ENCODE measurements at places on chromosomes 13 and 19. TPM values are rescaled to one million over a fixed set of nuclear protein-coding genes. Genes with fewer than 3 reads are reported as not detected.
A peak's percentile ranks its signal among the peaks of the same experiment; 100 is the strongest.

- no peak for DNase-seq
Measured at GRCh38 chr13:35140321-35140720, 198.3 kb downstream of the NBEA start.

ONECUT3 gene
- 0.42 TPM for total RNA-seq

DNA sequence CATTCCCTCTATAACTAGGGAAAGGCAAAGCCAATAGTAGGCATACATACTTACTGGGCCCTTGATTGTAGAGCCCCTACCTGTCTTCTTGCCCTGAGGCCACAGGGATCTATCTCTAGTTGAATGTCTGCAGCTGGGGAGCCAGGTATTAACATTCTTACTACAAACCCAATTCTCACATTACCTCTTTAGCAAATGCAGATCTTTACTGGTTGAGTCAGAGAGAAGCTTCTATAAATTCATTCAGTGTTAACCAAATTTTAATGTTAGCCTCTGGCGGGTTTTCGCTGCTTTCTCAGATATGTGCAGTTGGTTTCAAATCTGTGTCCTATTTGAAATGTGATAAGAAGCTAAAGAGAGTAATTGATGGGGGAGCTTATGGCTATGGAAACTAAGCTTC is 43.2 kb downstream of the SERTM1 start:
- no peak for DNase-seq

PPP1R13L gene
- total RNA-seq: 112 TPM

CYP2S1 gene
- 2.3 TPM for total RNA-seq

NCAN gene
- total RNA-seq: not detected

- peak; percentile 28 for DNase-seq
Measured at GRCh38 chr19:34480971-34481841, at the start of gene WTIP. WTIP (plus strand) TSS chr19:34481758; CDS start chr19:34481975, 217 bp downstream.

TRAPPC6A gene
- total RNA-seq: 8.3 TPM

OR4F17 gene
- not detected for total RNA-seq

Data from thoracic aorta (tissue), 2 donors.